CD4-positive, alpha-beta T cell (primary cell): ENCODE measurements at places on chromosomes 3 and 15. TPM values are rescaled to one million over a fixed set of nuclear protein-coding genes. Genes with fewer than 3 reads are reported as not detected.

DNA sequence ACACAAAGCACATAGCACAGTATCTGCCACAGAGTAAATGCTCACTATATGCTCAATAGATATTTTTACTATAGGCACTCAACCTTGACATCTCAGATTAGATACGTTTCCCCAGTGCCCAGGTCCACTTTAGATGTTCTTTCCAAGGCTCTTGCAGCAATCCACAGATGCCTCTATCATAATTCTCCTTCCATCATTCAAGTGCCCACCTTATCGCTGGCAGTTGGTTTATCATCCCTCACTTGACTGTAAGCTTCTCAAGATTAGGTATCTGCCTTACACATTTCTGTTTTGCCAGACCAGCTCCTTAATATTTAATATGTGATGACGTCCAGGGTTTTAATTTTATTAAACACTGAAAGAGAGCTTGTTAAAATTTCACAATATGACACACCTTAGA is 8.6 kb downstream of the NCEH1 start:
- no peak for DNase-seq

DNA sequence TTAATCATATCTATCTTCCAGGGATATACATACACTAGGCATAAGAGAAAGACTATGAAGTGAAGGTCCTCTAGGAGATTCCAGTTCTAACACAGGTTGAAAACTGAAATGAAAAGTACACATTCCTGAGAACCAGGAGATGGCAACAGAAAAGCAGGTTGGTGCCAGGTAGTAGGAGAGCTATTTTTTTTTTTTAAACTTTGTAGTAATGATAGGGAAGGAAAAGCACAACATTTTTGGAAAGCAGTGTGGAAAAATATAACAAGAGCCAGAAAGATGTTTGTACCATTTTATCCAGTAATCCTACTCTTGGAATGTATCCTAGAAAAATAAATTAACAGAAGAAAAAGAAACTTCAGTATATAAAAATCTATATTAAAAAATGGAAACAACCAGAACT is 189.9 kb downstream of the DTWD1 start:
- no peak for DNase-seq

- DNase-seq = no peak
Measured at GRCh38 chr3:2770451-2770850, 339.7 kb downstream of the IL5RA start.

GRCh38 chr15:71044006-71044405 is 71.3 kb upstream of the THSD4 start:
- no peak for DNase-seq

- no peak for DNase-seq
Measured at GRCh38 chr3:2851361-2851760, 258.8 kb downstream of the IL5RA start.

- no peak for DNase-seq
Measured at GRCh38 chr3:139308560-139308959, 35.3 kb upstream of the MRPS22 start.

DNA sequence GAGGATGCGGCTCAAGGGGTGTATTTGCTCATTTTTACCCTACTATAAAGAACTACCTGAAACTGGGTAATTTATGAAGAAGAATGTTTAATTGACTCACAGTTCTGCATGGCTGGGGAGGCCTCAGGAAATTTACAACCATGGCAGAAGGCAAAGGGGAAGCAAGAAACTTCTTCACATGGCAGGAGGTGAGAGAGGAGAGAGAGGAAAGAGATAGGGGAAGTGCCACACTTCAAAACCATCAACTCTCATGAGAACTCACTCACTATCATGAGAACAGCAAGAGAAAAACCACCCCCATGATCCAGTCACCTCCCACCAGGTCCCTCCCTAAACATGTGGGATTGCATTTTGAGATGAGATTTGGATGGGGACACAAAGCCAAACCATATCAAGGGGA is 192.7 kb downstream of the DIPK2A start:
- DNase-seq = no peak

DNA sequence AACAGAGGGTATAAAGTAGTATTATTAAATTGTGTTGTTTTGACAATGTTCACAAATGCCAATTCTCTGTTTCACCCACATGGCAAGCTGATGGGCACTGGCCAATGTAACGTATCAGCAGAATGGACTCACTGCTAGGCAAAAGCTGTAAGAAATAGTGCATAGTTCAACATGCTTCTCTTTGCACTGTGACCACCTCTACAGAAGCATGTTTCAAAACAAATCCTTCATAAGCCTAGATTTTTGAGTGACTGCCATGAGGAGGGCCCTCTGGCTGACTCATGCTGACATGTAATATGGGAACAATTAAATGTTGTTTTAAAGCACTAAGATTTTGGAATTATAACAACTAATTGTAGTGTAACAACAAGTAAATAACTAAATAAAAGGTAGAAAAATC is 3.2 kb downstream of the GBE1 start:
- no peak for DNase-seq

DNA sequence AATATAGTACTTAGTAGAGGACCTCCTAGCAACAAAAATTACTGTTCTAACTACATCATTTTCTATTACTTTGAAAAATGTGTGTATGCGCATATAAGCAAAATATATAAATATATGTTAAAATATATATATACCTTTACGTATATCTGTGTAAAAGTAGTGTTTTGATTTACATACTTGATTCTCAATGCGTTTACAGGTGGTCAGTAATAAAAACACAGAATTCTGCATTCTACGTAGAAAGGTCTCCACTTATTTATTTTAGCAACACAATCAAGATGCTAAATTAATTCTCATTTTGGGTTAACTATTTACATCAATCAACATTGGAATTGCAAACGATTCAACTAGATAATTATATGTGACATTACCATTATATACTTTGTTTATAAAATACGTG is 158.0 kb downstream of the ATG7 start:
- DNase-seq = no peak

GRCh38 chr15:101118615-101119014 is 133.2 kb downstream of the CHSY1 start:
- no peak for DNase-seq

DNA sequence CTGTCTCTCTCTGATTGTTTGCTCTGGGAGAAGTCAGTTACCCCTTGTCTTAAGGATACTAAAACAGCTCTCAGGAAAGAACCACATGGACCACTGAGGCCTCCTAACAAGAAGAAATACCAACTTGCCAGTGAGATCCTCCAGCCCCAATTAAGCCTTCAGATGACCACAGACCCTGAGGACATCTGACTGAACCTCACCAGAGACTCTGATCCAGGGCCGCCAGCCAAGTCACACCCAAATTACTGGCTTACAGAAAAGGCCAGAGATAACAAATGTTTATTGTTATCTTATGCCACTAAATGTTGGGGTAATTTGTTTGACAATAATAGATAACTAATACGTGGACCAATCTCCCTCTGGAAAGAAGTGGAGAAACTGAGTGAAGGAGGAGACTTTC is 40.2 kb downstream of the SLC12A8 start:
- DNase-seq = no peak

DNA sequence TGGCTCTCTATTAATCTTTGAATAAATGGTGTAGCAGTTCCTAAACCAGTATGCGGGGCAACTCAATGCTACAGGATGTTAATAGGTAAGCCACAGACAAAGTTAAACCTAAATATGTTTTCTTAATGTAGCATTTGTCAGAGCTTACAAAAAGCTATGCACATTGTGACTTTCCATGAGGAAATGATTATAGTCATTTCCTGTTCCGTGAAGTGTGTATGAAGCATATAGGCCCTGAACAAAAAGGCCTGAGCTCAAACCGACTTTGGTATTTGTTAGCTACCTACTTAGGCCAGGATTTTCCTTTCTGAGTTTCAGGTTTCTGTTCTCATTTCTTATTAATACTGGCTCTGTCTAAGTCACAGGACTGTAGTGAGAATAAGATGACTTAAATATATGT is 14.2 kb downstream of the ZNF80 start:
- no peak for DNase-seq

GRCh38 chr3:134211797-134212196 is 38.9 kb downstream of the RYK start:
- DNase-seq = peak; percentile 17

DNA sequence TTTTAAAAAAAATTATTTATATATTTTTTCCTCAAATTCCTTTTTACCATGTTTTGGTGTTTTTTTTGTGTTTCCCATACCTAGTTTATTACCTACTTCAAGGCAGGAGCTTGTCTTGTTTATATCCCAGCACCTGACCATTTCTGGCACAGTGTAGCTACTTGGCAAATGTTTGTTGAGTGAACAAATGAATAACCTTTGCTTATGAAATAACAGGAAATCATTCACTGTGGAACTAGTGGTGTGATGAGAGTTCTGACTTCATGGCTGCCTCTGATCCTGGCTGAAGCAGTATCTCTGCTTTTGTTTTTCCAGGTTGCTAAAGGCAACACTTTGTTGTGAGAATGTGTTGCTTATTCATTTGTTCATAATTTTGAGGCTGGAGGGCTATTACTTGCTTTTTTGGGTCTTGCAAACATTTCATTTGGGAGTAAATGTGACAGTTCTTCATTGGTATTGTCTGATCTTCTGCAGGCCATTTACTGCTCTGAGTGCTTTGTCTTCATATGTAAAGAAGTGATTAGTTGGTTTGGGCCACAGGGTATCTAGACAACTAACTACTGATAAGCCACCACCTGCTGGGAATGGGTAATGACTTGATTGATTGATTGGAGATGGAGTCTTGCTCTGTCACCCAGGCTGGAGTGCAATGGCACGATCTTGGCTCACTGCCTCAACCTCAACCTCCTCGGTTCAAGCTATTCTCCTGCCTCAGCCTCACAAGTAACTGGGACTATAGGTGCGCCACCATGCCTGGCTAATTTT is 5.7 kb downstream of the RAD54L2 start:
- DNase-seq = no peak

DNA sequence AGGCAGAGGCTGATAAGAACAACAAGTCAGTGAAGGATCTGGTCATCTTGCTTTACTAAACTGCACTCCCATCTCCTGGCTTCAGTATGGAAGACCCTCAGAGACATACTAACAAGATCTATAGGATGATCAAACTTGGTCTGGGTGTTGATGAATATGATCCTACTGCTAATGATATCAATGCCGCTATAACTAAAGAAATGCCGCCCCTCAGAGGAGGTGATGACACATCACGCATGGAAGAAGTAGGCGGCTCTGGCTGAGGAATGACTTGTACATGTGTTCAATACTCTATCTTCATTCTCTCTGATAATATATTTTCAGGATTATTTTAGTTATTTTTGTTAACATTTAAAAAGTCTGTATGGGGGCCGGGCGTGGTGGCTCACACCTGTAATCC is 17.5 kb upstream of the EIF2B5 start:
- no peak for DNase-seq

Gene TUSC2
- total RNA-seq = 24.7 TPM

Gene C15orf39
- total RNA-seq = 42.1 TPM

Gene KATNBL1
- 13.0 TPM for total RNA-seq

Gene NSUN3
- total RNA-seq = 12.4 TPM

Gene PIK3R4
- 14.5 TPM for total RNA-seq

Gene ARRDC4
- 3.5 TPM for total RNA-seq

Gene NPAP1
- not detected for total RNA-seq

Gene HTR3E
- total RNA-seq = not detected

Gene PGBD4
- total RNA-seq = 2.3 TPM

Gene SCG3
- total RNA-seq = not detected
